Upper lobe of left lung (tissue), 6 donors: ENCODE measurements at places on chromosomes 16 and 17. TPM values are rescaled to one million over a fixed set of nuclear protein-coding genes. Genes with fewer than 3 reads are reported as not detected.

DPEP1 gene
- 1.5 TPM for total RNA-seq

KRT25 gene
- not detected for total RNA-seq

EIF3C gene
- total RNA-seq, result 799 TPM

APPBP2 gene
- total RNA-seq, result 41.4 TPM

DNA sequence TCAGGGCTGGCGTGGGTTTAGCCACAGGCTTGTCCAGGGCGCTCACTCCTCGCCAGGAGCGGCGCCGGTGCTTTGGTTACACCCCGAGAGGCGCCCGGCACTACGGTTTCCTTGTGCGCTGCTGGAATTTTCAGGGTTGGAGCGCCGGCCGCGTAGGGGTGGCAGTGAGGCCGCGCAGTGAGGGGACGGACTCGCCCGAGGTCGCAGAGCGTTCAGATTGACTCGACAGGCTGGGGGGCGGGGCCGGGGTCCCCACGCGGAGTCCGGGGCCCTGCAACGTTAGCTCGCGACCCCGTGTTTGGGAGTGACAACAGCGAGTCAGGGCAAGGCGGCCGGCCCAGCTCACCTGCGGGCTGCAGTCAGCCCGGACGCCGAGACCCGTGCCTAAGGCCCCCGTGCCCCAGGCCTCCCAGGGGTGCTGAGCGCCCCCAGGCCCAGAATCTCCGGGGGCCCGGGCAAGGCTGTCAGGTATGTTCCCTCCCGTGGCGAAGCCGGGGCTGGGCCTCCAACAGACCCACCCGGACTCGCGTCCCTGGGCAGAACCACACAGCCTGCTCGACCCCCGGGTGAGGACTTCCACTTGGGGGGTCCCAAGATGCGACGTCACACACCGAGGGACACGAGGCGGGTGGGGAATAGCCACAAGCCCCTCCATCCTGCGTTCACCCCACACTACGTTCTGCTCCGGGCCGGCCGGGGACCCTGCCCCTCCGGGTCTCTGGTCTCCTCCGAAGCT lies 1.3 kb upstream of the ACTG1 start:
- peak overlapping the region; percentile 98 for H3K27ac ChIP-seq
- peak; percentile 62 for DNase-seq
- peak overlapping the region; percentile 81 for H3K4me3 ChIP-seq
- H3K27me3 ChIP-seq, result no peaks in the 10 kb centered on the region
- peaks cover 21% of the 10 kb centered on the region for H3K36me3 ChIP-seq
- H3K4me1 ChIP-seq, result peaks cover 63% of the 10 kb centered on the region

- no peak for DNase-seq
- peak overlapping the region; percentile 70 for H3K27ac ChIP-seq
- no peaks in the 10 kb centered on the region for H3K27me3 ChIP-seq
- no peak overlapping the region for H3K4me3 ChIP-seq
- H3K4me1 ChIP-seq, result peaks cover 13% of the 10 kb centered on the region
Observed at GRCh38 chr16:50276801-50277555, 10.6 kb downstream of the ADCY7 start.

DNA sequence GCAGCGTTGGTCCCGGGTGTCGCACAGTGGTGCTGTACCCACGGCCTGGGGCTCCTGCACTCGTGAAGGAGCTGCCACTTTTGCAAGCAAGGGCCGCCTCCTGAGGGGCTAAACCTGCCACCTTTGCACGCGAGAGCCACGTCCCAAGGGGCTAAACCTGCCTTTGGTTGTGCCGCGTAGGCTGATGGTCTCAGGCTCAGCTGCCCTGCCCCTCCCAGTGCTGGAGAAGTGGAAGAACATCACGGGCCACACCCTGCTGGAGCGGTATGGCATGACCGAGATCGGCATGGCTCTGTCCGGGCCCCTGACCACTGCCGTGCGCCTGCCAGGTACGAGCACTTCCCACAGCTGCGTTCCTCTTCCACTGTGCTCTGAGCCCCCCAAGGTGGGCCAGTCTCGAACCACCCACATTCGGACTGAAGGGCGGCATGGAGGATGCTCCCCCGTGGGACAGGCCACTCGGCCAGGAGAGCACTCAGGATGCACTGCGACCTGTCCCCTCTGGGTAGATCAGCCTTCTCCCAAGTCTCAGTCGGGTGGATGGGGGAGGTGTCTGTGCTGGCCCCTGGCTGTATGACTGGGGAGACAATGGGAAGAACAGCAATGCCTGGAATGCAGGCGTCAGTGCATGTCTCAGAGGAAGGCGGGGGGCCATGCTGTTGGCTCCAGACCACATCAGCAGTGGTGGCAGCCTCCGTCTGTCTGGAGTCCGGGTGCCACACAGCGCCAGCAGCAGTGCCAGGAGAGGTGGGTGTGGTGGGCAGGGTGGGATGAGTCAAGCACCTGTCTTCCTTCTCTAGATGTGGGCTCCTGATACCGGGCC lies 20.7 kb downstream of the ACSF3 start:
- DNase-seq, result peak; percentile 49
- no peaks in the 10 kb centered on the region for H3K27me3 ChIP-seq
- peaks cover 15% of the 10 kb centered on the region for H3K4me1 ChIP-seq
- H3K4me3 ChIP-seq, result no peak overlapping the region
- peaks cover 46% of the 10 kb centered on the region for H3K36me3 ChIP-seq
- peak overlapping the region; percentile 62 for H3K27ac ChIP-seq

GRCh38 chr16:59887856-59888255 lies 1153.7 kb upstream of the GOT2 start:
- no peaks in the 10 kb centered on the region for H3K4me1 ChIP-seq
- H3K27ac ChIP-seq, result no peak overlapping the region
- H3K36me3 ChIP-seq, result no peaks in the 10 kb centered on the region
- DNase-seq, result no peak
- H3K27me3 ChIP-seq, result no peaks in the 10 kb centered on the region
- H3K4me3 ChIP-seq, result no peak overlapping the region

DNA sequence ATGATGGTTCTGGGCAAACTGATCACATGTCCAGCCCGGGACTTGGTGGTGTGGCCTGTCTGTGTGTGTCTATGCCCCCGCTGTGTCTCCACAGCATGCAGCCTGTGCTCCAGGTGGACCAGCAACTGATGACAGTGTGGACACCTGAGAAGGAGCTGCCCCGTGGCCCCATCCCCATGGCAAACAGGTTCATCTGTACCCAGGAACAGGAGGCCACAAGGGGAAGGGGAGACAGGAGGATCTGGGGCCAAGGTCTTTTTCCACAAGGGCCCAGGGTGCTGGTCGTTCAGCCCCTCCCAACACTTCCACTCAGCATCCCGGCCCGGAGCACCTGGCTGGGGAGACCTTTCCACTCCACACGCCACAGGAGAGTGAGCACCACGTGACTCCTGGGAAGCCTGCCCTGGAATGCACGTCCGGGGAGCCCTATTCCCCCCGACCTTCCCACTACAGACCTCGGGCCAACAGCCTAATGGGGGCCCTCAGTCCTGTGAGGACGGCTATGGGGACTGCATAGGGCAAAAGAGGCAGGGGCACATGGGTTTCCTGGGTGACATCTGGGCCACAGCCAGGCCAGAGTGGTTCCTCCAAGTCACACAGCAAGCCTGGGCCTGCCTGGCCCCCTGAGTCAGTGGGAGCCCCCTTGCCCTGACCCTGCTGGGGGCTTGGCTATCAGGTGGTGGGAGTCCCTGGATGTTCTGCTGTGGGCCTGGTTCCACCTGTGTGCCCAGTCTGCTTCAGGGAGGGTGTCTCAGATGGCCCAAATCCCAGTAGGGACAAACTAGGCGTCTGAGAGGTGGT lies 20.8 kb upstream of the NXPH3 start:
- DNase-seq, result no peak
- no peaks in the 10 kb centered on the region for H3K36me3 ChIP-seq
- peaks cover 6% of the 10 kb centered on the region for H3K4me1 ChIP-seq
- H3K27me3 ChIP-seq, result no peaks in the 10 kb centered on the region

DNA sequence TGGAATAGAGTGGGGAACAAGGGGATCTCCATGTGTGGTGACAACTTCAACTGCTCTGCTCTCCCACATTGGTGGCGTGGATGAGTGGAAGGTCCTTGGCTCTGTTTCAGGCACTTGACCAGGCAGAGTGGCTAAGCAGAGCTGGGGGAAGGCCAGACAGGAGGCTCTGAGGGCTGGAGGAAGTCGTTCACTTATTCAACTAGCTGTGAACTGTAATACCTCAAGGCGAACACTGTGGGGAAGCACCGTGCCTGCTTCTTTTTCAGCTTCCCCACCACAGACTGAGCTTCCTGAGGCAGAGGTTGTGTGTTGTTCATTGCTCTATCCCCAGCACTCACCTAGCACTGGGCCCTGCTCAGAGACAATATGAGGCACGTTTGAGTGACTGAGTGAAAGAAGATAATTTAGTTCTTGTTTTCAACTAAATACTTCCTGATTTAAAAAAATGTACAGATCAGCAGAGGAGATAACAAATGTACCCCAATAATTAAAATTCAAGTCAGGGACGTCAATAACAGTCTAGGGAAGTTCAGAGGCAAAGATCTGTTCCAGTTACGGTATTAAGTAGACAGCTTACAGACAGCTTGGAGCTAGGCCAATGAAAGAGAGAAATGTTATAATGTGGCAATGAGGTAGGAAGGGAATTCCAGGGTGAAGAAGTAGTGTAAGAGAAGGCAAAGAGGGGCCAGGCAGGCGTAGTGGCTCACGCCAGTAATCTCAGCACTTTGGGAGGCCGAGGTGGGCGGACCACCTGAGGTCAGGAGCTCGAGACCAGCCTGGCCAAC lies 34.7 kb downstream of the MYO18A start:
- H3K27me3 ChIP-seq, result no peaks in the 10 kb centered on the region
- no peak overlapping the region for H3K4me3 ChIP-seq
- peaks cover 39% of the 10 kb centered on the region for H3K4me1 ChIP-seq
- peak overlapping the region; percentile 57 for H3K27ac ChIP-seq
- no peak for DNase-seq
- H3K36me3 ChIP-seq, result no peaks in the 10 kb centered on the region

- H3K27me3 ChIP-seq, result no peaks in the 10 kb centered on the region
- no peak for DNase-seq
- no peak overlapping the region for H3K4me3 ChIP-seq
- H3K27ac ChIP-seq, result no peak overlapping the region
- H3K4me1 ChIP-seq, result peaks cover 14% of the 10 kb centered on the region
Observed at GRCh38 chr17:19295473-19296135, 58.4 kb downstream of the EPN2 start.
